Gastrocnemius medialis (tissue), 4 donors: ENCODE measurements at places on chromosomes 4 and X.

DNA sequence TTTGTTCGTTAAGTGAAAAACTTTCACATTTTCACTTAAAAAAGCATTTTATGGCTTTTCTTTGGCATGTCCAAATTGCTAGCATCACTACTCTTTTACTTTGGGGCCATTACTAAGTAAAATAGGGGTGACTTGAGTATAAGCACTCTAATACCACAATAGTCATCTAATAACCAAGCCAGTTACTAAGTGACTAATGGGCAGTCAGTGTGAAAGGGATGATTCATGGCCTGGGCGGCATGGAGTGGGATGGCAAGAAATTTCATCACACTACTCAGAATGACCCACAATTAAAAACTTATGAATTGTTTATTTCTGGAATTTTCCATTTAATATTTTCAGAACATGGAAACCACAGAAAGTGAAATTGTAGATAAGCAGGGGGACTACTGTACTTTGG is 60.9 kb downstream of the BMP15 start:
- H3K27me3 ChIP-seq = no peaks in the 10 kb centered on the region
- H3K36me3 ChIP-seq = no peaks in the 10 kb centered on the region
- no peak overlapping the region for H3K4me3 ChIP-seq

DNA sequence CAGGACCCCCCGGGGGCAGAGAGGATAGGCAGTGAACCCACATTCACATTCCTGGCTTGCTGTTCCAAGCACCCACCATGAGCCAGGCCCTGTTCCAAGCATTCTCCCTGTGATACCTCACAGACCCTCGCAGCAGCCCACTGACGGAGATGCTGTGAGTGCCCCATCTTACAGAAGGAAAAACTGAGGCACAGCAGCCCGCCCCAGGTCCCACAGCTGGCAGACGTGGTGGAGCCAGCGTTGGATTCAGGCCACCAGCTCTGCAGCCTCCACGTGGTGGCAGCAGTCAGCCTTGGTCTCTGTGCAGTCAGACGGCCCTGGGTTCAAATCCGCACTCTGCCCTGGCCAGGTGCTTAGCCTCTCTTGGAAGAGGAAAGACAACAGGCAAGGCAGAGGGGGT is 16.8 kb downstream of the MAN2B2 start:
- no peak overlapping the region for H3K27ac ChIP-seq
- H3K27me3 ChIP-seq = peaks cover 9% of the 10 kb centered on the region
- H3K36me3 ChIP-seq = no peaks in the 10 kb centered on the region
- no peaks in the 10 kb centered on the region for H3K4me1 ChIP-seq

GRCh38 chrX:22481436-22481835 is 208.7 kb downstream of the CBLL2 start:
- H3K4me3 ChIP-seq = no peak overlapping the region
- DNase-seq = no peak
- no peaks in the 10 kb centered on the region for H3K27me3 ChIP-seq
- H3K4me1 ChIP-seq = no peaks in the 10 kb centered on the region
- no peak overlapping the region for H3K27ac ChIP-seq
- no peaks in the 10 kb centered on the region for H3K36me3 ChIP-seq

DNA sequence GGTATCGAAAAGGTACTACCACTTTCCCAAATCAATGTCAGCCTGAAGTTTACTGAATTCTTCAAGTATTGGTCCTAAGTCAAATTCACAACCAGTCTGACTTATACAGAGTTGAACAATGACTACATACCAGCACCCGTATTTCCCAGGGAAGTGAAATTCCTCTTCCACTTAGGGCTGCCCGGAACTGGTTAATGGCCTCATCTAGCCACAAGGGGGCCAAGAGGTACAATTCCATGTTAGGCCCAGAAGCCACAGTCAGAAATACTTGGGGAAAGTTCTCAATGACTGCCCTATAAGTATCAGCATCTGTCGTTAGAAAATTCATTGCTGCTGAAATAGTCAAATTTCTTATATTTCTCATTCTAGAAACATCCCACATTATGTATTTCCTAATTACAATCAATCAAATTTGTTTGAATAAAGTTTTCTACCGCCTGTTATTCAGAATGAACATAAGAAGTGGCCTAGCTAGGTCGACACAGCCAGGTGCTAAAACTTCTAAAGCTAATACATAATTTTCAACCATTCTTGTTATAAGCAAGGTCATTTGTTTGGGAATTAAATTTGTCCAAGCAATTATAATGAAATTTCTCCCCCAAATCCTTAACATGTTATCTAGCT is 5.6 kb upstream of the PCDH7 start:
- no peaks in the 10 kb centered on the region for H3K36me3 ChIP-seq
- H3K27ac ChIP-seq = no peak overlapping the region
- H3K27me3 ChIP-seq = peaks cover 30% of the 10 kb centered on the region
- H3K4me3 ChIP-seq = no peak overlapping the region

DNA sequence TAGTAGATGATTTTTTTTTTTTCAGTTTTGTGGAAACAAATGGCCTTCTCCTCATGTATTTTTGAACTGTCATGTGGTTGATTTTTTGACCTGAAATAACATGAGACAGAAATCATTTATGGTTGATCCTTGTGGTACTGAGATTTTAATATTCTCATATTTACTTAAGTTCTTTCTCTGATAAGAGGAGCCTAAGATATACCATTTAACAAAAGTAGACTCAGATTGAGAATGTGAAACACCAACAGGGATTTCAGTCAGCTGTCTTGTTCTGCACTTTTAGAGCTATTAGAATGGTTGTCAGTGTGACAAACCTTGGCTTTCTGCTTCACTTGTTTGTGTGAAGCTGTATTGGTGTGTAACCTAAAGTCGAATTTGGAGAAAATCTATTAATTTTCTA is 575.7 kb downstream of the SPOCK3 start:
- H3K27me3 ChIP-seq = no peaks in the 10 kb centered on the region
- H3K4me3 ChIP-seq = no peak overlapping the region
- H3K4me1 ChIP-seq = no peaks in the 10 kb centered on the region
- H3K36me3 ChIP-seq = no peaks in the 10 kb centered on the region
- H3K27ac ChIP-seq = no peak overlapping the region

GRCh38 chr4:10184041-10184440 is 67.4 kb upstream of the WDR1 start:
- no peaks in the 10 kb centered on the region for H3K27me3 ChIP-seq
- H3K36me3 ChIP-seq = no peaks in the 10 kb centered on the region
- no peaks in the 10 kb centered on the region for H3K4me1 ChIP-seq

GRCh38 chr4:142222127-142222526 is 585.7 kb downstream of the IL15 start:
- no peaks in the 10 kb centered on the region for H3K36me3 ChIP-seq
- no peak overlapping the region for H3K27ac ChIP-seq
- H3K4me1 ChIP-seq = no peaks in the 10 kb centered on the region
- no peaks in the 10 kb centered on the region for H3K27me3 ChIP-seq
- DNase-seq = no peak
- no peak overlapping the region for H3K4me3 ChIP-seq

DNA sequence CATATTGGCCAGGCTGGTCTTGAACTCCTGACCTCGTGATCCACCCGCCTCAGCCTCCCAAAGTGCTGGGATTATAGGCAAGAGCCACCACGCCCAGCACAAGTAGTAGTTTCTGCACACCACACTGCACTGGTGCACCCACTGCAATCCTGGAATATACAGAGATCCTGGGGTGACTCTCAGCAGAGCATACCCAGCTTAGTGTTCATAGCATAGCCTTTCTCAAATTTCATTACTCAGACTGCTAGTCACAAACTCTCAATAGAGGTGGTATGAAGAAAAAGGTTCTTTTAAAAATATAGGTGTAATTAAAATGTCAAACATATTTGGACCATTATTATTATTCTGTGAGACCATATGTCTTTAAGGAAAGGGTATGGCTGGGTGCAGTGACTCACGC is 6.2 kb upstream of the ARHGAP10 start:
- H3K4me1 ChIP-seq = no peaks in the 10 kb centered on the region
- no peak overlapping the region for H3K4me3 ChIP-seq
- no peaks in the 10 kb centered on the region for H3K27me3 ChIP-seq
- H3K36me3 ChIP-seq = no peaks in the 10 kb centered on the region
- DNase-seq = no peak
- no peak overlapping the region for H3K27ac ChIP-seq

DNA sequence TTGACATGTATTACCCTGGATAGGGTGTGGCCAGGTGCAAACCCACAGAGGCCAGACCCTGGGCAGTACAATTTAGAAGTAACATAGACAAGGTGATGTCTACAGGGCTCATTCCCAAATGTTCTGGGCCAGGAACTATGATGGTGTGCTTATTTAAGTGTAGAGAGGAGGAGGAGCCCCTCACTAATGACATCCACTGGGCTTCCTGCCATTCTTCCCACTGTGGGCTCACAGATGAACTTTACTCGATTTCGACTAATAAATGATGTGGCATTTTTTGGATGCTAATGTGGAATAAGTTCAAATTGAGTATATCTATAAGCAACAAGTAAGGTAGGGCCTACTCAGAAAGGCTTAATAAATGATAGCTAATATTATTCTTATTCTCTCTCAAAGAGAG is 280.9 kb upstream of the BOD1L1 start:
- no peaks in the 10 kb centered on the region for H3K36me3 ChIP-seq
- no peaks in the 10 kb centered on the region for H3K4me1 ChIP-seq
- DNase-seq = no peak
- no peaks in the 10 kb centered on the region for H3K27me3 ChIP-seq
- no peak overlapping the region for H3K4me3 ChIP-seq

GRCh38 chr4:155900381-155900780 is 3.1 kb upstream of the TDO2 start:
- no peaks in the 10 kb centered on the region for H3K4me1 ChIP-seq
- H3K27ac ChIP-seq = no peak overlapping the region
- no peak for DNase-seq
- no peaks in the 10 kb centered on the region for H3K36me3 ChIP-seq
- H3K4me3 ChIP-seq = no peak overlapping the region

GRCh38 chr4:22485737-22486136 is 30.1 kb downstream of the ADGRA3 start:
- no peak overlapping the region for H3K4me3 ChIP-seq
- no peaks in the 10 kb centered on the region for H3K27me3 ChIP-seq
- peak overlapping the region; percentile 3 for H3K27ac ChIP-seq
- no peak for DNase-seq

DNA sequence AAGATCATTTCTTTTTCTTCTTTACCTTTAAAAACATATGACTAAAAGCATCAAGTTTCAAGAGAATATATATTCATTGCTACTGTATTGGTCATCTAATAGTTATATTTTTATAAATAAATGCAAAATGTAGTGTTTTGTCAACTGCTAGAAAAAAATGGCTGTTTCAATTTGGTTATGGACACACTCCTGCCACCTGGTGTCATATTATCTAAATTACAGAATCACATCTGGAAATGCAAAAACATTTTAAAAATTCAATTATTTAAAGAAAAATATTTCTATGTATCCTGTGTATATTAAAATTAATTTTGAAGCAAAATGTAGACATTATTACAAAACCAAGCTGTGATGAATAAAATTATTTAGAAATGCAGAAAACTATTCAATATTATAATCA is 329.4 kb upstream of the PCDH18 start:
- H3K27me3 ChIP-seq = no peaks in the 10 kb centered on the region
- H3K27ac ChIP-seq = no peak overlapping the region
- H3K36me3 ChIP-seq = no peaks in the 10 kb centered on the region

DNA sequence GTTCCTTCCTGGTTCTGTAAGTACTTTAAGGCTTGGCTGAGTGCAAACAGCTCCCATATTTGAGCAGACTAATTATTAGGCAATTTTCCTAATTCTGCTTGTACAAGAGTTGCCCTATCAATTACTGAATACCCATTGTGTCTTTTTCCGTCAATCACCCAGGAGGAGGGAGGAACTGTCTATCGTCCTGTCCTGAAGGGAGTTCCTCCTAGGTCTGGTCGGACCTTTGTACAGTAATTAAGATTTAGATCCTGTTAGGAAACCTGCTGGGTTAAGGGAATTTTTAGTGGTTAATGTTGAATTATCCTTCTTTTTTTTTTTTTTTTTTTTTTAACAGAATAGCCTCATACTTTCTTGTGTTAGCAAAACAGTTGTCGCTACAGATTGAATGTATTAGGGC is 130.1 kb downstream of the KDM6A start:
- no peak overlapping the region for H3K4me3 ChIP-seq
- no peaks in the 10 kb centered on the region for H3K27me3 ChIP-seq
- no peaks in the 10 kb centered on the region for H3K36me3 ChIP-seq
- H3K27ac ChIP-seq = no peak overlapping the region
- no peak for DNase-seq

DNA sequence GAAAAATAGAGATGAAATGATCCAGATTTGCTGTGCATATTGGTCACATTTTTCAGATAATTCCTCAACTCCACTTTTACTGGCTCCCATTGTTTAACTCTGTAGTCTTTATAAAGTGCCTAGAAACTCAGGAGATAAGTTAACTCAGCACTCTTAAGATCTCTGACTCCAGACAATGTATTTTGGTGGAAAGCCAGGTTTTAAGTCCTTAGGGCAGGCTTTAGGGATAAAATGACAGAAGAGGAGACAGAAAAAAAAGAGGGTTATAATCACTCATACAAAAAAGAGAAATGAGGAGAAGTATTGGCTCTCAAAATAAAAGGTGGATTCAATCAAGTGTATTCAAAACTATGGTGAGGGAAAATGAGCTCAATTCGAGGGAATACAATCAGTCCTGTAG is 674.8 kb upstream of the INTU start:
- no peaks in the 10 kb centered on the region for H3K4me1 ChIP-seq
- H3K36me3 ChIP-seq = no peaks in the 10 kb centered on the region
- no peak overlapping the region for H3K27ac ChIP-seq
- H3K27me3 ChIP-seq = no peaks in the 10 kb centered on the region
- DNase-seq = no peak

DNA sequence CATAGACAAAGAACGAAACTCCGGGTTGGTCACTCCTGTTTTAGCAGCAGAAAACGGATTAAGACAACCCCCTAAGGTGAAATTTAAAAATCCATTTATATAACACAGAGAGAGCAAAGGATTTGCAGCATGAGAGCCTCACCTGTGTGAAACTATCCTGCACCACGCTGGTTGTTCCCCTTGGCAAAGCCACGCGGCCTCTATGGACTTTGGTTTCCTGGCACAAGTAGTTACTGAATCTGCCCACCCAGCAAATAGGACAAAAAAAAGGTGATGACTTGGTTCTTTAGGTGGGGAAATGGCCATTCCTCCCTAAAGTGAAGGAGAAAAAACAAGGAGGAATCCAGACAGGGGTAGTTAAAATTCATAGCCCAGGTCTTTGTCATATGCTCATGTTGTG is 133.1 kb downstream of the PLS3 start:
- no peak overlapping the region for H3K4me3 ChIP-seq
- H3K4me1 ChIP-seq = no peaks in the 10 kb centered on the region
- no peaks in the 10 kb centered on the region for H3K36me3 ChIP-seq
- no peak for DNase-seq
- peaks cover under 1% of the 10 kb centered on the region for H3K27me3 ChIP-seq
- H3K27ac ChIP-seq = no peak overlapping the region

GRCh38 chr4:70177090-70177489 is 18.4 kb upstream of the ODAM start:
- no peaks in the 10 kb centered on the region for H3K27me3 ChIP-seq
- H3K36me3 ChIP-seq = no peaks in the 10 kb centered on the region
- H3K27ac ChIP-seq = no peak overlapping the region
- H3K4me1 ChIP-seq = no peaks in the 10 kb centered on the region

DNA sequence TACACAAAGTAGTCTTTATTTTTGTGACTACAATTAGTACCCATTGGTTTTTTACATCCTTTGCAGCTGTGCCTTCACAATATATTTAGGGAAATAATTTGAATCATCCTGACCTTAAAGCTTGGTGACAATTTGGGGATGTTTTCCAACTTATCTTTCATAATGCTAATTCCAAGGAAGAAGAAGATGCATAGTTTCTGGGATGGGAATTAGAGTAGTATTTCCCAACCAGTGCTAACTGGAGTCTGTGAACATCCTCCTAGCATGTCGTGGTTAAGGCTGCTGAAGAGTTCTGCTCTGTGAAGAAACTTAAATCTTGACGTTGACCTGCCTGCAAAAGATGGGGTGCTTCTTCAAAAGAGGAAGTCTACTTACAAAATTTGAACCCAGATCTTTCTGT is 173.5 kb downstream of the ANK2 start:
- no peaks in the 10 kb centered on the region for H3K36me3 ChIP-seq
- no peak overlapping the region for H3K27ac ChIP-seq
- H3K4me1 ChIP-seq = no peaks in the 10 kb centered on the region
